ENCODE measurements at places on chromosomes 12 and 14.

DNA sequence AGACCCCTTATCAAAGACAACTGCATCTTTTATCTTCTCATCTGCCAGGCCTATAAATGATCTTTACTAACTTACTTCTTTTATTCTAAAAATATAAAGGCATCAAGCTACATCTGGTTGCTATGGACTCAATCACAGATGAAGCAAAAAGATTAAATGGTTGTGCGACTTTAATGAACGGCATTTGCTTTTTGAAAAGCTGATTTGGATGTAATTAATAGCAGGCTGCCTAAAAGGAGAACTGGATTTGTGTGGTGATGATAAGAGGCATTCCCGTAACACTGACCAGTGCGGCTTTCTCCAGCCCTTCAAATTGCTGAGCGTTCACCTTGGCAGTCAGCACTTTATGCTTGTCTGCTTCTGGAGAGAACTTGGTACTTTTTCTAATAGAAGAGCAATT is 103.8 kb downstream of the ARMH4 start:
- no peak for DNase-seq

- no peak for DNase-seq
These were observed 38.9 kb upstream of the KTN1 start for GRCh38 chr14:55540847-55541773.

- no peak for DNase-seq
These were observed 209.3 kb upstream of the RGS6 start for GRCh38 chr14:71722885-71723284.

- DNase-seq = peak; percentile 75
These were observed 95.0 kb downstream of the TGFB3 start for GRCh38 chr14:75886636-75887348.

DNA sequence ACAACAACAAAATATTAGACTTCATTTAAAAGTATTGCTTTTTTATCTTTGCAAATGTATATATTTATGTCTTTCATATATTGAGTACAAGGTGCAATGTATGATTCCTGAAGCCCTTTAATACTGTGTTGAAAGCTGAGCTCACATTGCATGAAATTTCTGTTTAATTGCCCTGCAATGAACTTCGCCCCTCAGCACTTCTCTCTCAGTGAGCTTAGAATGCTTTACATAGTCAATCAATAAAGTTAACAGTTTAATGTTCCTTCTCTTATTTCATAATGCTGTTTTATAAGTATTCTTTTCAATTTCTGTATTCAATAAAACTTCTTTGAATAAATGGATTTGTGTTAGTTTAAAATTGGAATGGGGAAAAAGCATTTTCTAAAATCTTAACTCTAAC is 607.1 kb downstream of the SOX5 start:
- DNase-seq = no peak

DNA sequence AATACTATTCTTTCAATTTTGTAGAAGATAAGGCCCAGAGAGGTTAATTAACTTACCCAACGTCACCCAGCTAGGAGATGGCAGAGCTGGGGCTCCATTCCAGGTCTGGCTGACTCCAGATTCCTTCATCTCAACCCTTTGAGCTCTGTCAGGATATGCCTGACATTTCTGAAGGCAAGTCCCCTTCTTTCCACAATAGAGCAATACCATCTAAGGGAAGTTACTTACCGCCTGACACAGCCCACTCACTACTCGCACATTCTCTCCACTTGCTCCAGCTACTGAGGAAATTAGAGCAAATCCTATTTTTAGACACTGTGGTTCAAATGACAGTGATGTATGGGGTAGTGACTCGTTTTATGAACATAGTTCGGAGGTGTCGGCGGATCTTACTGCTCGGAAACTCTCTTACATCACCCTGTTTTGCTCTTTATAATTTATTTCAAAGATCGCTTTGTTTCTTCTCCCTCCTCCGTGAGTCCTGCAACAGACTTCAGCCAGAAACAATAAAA is 2.0 kb upstream of the WSCD2 start:
- no peak for DNase-seq

GRCh38 chr12:96211988-96212387 is 17.8 kb downstream of the ELK3 start:
- no peak for DNase-seq

DNA sequence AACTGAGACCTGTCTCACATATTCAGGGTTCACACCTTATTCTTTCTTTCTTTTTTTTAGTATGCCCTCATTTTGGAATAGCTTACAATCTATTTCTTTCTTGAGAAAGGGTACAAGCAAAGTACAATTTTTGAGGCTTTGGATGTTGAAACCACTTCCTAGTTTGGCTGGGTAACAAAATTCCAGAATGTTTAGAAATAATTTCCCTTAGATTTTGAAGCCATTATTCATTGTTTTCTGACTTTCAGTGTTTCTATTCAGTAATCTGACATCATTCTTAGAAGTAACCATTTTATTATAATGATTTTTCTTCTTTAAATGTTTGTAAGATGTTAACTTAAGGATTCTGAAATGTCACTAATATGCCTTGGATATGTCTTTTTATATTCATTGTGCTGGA is 28.2 kb downstream of the ST8SIA1 start:
- no peak for DNase-seq

- no peak for DNase-seq
These were observed 7.6 kb upstream of the BMP4 start for GRCh38 chr14:53964249-53964648.

DNA sequence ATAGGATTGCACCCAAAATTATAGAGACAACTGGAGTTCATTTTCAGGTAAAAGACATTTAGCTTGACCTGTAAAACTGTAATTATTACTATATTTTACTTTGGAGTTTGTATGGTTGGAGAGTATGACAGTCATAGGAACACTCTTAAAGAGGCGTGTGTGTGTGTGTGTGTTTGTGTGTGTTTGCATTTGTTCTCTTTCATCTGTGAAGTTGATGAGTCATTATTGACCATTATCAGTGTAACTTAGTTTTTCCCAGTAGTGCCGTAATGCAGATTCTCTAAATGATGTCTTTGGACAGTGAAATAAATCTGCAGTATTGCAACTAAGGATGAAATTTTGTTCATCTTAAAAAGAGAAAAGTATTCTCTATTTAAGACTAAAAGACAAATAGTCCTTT is 13.0 kb downstream of the WASHC4 start:
- no peak for DNase-seq

DNA sequence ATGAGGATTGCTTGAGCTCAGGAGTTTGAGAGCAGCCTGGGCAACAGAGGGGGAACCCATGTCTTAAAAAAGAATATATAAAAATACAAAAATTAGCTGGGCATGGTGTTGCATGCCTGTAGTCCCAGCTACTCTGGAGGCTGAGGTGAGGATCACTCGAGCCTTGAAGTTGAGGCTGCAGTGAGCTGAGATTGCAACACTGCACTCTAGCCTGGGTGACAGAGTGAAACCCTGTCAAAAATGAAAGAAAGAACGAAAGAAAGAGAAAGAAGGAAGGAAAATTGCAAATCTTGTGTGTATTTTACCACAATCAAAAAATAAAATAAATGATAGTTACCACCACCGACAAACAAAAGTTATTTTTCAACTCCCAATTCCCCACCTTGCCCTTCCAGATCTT is 45.3 kb downstream of the SPRING1 start:
- DNase-seq = no peak

- DNase-seq = peak; percentile 66
These were observed 111.4 kb downstream of the EPS8 start for GRCh38 chr12:15677726-15678201.

GRCh38 chr14:72597252-72598233 is 296.4 kb downstream of the DPF3 start:
- no peak for DNase-seq

GRCh38 chr14:29858299-29858698 is 69.3 kb downstream of the PRKD1 start:
- no peak for DNase-seq

- DNase-seq = no peak
These were observed 224.6 kb upstream of the FOXN3 start for GRCh38 chr14:89641495-89642175.

- DNase-seq = no peak
These were observed 18.8 kb upstream of the RAP1B start for GRCh38 chr12:68591734-68592418.

DNA sequence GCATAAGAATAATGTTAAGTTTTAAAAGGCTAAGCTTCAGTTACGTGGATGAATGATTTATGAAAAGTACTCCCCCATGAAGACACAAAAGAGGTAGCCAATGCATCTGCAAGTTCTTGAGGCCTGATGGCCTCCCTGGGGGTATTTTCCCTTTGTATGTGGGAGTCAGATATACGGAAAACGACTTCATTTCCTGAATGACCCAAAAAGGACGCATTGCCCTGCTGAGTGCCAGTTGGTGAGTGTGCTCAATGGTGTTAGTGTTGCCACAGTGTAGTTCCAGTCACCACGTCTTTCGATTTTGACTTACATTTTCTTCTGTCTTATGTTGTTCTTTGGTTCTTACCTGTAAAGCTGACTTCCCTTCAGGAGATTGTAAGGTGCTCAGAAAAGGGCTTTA is 8.0 kb downstream of the ETV6 start:
- no peak for DNase-seq

DNA sequence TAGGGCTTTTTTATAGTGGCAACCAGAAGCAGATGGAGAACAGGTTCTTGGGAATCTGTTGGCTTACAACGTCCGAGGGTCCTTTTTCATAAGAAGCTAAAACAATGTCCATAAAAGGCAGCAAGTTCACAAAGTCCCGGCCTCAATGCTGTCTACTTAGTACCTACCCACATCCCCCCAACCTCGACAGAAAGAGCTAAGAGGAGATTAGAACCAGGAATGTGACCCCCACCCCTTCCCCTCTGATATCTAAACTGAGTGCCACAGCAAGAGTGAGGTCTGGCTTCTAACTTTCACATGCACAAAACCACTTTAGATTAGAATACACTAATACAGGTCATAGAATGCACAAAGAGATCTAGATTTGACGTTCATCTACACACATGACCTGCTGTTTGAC is 4.5 kb downstream of the DPF3 start:
- no peak for DNase-seq

DNA sequence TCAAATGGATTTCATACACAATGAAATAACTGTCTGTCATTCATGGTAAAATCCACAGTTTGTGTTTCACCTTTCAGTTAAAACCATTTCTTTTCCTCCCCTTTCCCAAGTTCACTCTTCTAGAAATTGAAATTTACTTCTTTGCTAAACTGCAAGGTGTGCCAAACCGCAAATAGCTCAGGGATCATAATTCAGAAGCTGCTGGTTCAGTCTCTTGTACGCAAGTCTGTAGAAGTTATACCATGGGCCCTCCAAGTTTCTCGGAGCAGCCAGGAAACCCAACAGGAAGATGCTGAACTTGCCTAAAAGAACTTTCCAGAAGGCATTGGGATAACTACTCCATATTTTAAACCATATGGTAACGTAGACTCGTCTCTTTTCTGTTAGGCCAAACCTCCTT is 268.9 kb downstream of the FLRT2 start:
- no peak for DNase-seq

GRCh38 chr14:93745603-93746273 is 42.5 kb downstream of the PRIMA1 start:
- no peak for DNase-seq

DNA sequence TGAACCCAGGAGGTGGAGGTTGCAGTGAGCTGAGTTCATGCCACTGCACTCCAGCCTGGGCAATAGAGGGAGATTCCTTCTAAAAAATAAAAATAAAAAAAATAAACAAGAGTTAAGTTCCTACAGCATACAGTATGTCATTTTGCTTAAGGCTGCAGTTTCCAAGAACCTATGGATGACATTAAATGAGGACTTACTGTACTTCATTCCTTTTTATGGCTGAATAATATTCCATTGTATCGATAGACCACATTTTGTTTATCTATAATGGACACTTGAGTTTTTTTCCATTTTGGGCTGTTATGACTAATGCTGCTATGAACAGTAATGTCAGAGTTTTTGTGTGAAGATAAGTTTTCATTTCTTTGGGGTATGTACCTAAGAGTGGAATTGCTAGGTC is 17.4 kb downstream of the RASAL1 start:
- no peak for DNase-seq

DNA sequence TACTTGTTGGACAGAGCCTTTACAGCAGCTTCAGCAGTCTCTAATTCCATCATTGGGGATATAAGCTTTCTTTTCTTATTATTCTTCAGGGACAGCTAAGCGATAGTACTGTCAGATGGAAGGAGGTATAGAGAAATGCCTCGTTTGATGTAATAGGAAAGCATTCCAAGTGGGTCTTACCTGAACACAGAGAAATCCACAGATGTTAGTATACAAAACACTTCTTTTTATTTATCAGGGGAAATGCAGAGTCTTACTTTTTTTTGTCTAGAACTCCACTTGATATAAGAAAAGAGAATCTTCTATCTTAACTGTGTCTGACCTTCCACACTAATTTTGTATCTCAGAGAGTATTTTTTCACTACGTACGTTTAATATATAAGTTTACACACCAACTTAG is 1.9 kb downstream of the SYT1 start:
- DNase-seq = no peak

DNA sequence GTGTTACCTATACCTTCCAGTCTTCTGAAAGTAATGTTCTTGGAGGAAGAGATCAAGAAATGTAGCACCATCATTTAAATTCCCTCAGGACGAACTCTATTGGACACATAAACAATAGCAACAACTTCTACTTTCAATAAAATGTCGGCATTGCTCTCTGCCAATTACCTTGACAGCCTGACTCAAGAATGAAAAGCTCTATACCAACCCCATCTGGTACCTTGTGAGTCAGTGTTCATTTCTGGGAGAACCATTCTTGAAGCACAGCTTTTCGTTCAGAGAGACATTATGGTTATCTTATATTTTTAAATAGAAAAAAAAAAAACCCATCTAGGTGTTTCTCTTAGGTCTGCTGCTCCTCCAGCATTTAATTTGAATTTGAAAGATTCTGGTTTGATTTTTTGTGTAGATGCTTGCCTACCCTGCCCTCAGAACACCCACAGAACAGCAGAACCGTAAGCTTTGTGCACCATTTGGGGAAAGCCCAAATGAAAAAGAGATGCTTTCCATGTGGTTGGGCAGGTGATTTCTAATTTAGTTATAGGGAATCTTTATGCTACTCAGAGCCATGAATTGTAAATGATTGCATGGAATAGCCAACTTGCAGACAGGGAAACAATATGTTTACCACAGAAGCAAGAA is 156.0 kb downstream of the SAMD4A start:
- DNase-seq = peak; percentile 58

DNA sequence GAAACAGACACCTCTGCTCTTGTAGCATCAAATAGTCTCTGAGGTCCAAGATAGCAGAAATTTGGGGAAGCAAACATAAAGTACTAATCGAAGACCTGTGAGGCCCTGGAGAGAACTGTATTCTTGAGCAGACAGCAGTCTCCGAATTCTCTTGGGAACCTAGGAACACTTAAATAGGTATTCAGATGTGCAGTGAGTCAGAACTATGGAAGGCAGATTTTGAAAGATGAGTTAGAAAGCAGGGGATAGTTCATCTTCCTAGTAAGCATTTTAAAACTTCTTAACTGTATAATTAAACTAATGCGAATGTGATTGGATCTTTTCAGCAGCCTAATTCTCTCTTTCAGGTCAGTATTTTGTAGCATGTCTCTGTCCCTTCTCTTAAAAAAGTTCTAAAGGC is 30.6 kb downstream of the NAA30 start:
- DNase-seq = peak; percentile 17
